ENCODE measurements at places on chromosomes 16 and 17. TPM values are rescaled to one million over a fixed set of nuclear protein-coding genes. Genes with fewer than 3 reads are reported as not detected.

- peak; percentile 31 for DNase-seq
Measured at GRCh38 chr16:2691491-2692248, 9.3 kb downstream of the KCTD5 start.

GRCh38 chr17:44867841-44868240 lies 20.2 kb downstream of the HIGD1B start:
- no peak for DNase-seq

Gene FOXN1
- total RNA-seq, result not detected

Gene NMT1
- 56.9 TPM for total RNA-seq

Gene RPRML
- total RNA-seq, result 0.37 TPM

- no peak for DNase-seq
Measured at GRCh38 chr17:78428025-78428575, 49.7 kb downstream of the PGS1 start.

Gene KRTAP17-1
- total RNA-seq, result not detected

GRCh38 chr17:78774956-78775571 lies 7.0 kb downstream of the CYTH1 start:
- DNase-seq, result no peak

DNA sequence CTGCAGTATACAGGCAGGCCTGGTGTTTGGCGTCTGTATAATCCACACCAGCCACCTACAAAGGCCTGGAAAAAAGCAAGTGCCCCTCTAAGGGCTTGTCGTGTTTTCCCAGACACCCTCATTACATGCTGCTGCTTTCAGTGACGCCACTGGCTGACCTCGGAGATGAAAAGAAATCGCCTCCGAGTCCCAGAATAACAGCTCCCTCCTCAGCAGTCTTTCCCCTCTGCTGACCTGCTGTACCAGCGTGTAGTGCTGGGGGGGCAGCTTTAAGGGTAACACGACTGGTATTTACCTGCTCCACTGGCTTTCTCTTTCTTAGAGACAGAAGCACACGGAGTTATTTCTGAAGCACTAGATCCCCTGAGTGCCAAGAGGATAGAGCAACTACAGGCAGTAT lies 296.8 kb downstream of the GRIN2A start:
- DNase-seq, result no peak

GRCh38 chr16:56673921-56674320 lies 4.3 kb downstream of the MT1H start:
- peak; percentile 39 for DNase-seq

Gene DPEP3
- total RNA-seq, result 0.40 TPM

DNA sequence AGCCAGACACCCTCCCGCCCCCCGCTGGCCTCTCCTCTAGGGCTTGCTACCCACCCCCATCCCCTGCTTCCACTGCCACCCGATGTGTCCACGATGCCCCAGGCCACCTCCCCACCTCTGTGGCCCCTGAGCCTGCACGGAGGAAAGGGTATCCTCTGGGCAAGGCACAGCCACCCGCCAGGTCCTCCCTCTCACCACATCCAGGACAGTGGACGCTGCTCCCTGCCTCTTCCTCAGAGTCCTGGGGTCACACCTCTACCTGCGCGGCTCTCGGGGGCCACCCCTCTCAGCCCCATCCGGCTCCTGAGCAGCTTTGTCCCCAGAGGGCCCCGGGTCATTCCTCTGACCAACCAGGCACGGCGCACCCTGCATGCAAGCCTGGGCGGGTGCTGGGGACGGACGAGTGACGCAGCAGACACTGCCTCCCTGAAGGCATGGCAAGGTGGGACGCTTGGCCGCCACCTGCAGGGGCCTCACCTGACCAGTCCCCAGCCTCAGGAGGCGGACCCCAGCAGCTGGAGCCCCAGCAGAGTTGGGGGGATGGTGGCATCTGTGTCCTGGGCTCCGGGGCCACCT lies 24.8 kb downstream of the FLYWCH1 start:
- no peak for DNase-seq

Gene CSH2
- total RNA-seq, result not detected
